Cardiac muscle cell (in vitro differentiated cells and primary cell): ENCODE measurements at places on chromosomes 4 and X. TPM values are rescaled to one million over a fixed set of nuclear protein-coding genes. Genes with fewer than 3 reads are reported as not detected.

EMCN gene
- total RNA-seq = 1.1 and 1.2 TPM in 2 replicates

GLOD5 gene
- not detected in 2 replicates for total RNA-seq

SLC16A2 gene
- total RNA-seq = 8.5 and 14.5 TPM in 2 replicates

DGAT2L6 gene
- not detected in 2 replicates for total RNA-seq

PGAM4 gene
- not detected in 2 replicates for total RNA-seq
